ENCODE measurements at places on chromosomes 2 and 18.

DNA sequence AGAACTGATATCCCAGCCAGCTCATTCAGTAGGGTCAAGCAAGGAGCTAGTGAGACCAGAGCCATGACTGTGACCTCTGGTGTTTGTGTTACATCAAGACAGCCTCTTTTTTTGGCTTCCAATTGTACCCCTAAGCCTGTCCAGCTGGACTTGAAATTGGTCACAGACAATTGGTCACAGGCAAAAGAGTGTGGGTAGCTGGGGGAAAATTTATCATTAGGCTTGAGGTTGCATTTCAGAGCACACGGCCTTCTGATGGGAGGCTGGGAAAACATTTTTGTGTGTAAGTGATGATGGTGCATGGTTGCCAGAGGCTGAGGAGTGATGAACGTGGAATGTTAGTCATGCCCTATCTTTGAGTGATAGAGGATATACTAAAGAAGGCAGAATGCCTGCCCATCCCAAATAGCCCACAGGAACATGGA, 285.1 kb upstream of the SLC14A2 start:
- DNase-seq, result no peak

- no peak for DNase-seq
Observed at GRCh38 chr2:230053753-230054478, 14.8 kb downstream of the SLC16A14 start.

- no peak for DNase-seq
Observed at GRCh38 chr2:167729911-167730310, 517.5 kb downstream of the STK39 start.

- DNase-seq, result no peak
Observed at GRCh38 chr2:239267288-239267951, 133.4 kb downstream of the HDAC4 start.

GRCh38 chr18:72056171-72056570, 488.0 kb downstream of the CBLN2 start:
- DNase-seq, result no peak

- no peak for DNase-seq
Observed at GRCh38 chr2:98419977-98420725, 24.5 kb upstream of the INPP4A start.

- DNase-seq, result no peak
Observed at GRCh38 chr2:158484892-158485556, 28.3 kb downstream of the PKP4 start.

DNA sequence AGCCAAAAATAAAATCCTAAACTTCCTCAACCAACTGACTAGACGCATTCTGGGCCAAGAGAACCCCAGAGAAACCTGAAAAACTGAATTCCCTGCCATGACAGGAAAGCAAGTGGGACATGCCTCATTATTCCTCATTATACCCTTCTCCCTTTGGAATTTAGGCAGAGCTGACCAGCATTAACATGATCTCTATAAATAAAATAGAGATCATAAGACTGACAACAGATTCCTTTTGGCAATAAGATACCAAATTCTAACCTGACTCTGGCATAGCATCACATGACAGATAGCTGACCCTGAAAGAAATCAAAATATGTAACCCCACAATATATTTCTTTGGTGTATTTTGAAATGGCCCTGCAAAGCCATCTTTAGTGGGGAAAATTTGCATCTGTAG, 277.8 kb upstream of the SLC14A2 start:
- no peak for DNase-seq

DNA sequence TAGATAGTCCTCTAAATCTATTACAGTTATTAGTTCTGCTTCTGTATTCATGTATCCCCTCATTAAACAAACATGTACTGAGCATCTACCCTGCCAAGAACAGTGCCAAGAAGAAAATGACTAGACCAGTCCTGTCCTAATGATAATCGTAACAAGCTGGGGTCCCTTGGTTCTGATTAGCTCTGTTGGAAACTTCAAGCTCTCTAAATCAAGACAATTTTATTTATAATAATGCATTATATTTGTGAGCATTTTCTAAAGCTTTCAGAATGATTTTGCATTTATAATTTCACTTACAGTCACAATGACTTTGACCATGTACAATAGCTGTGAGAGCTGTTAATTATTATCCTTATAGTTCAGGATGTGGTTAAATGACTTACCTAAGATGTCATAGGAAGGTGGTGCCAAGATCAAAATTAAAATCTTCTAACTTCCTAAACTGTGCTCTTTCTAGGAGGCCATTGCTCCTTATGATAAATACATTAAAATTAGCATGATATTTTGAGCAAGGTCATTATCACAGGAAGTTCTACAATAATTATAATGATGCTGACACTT, 336.5 kb upstream of the SLC39A10 start:
- no peak for DNase-seq

DNA sequence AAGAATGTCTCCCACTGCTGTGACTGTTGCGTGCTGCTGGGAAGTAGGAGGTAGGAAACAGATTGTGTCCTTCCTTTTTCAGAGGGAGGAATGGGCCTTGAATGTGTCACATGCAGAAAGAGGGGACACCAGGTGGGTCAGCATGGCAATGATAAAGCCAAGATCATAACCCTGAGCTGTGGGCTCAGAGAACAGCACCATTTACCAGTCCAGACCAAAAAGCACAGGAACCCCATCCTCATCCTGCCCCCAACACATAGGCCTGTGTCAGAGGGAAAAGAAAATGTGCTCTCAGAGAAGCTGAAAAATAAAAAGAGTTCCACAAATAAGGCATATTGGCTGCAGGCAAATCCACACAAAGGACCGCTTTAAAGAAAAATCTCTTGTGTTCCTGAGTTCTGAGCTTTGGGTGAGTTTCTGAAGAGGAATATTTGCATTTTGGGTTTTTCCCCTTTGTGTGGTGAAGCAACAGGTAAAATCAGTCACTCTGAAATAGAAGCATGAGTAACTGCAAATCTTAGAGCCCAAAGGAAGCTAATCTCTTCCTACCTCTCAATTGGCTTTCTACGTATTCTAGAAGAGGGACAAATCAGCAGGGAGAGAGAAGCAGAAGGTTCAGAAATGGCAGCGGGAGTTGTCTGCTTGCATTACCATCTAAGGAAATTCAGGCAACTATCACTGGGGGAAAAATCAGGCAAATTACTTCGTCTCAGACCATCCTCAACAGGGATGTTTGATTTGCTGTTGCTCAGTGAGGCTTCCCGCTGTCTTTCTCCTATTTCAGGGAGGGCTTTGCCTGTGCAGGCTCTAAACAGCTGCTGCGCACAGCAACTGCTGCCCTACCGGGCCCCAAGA, 106.8 kb downstream of the BCL11A start:
- no peak for DNase-seq

DNA sequence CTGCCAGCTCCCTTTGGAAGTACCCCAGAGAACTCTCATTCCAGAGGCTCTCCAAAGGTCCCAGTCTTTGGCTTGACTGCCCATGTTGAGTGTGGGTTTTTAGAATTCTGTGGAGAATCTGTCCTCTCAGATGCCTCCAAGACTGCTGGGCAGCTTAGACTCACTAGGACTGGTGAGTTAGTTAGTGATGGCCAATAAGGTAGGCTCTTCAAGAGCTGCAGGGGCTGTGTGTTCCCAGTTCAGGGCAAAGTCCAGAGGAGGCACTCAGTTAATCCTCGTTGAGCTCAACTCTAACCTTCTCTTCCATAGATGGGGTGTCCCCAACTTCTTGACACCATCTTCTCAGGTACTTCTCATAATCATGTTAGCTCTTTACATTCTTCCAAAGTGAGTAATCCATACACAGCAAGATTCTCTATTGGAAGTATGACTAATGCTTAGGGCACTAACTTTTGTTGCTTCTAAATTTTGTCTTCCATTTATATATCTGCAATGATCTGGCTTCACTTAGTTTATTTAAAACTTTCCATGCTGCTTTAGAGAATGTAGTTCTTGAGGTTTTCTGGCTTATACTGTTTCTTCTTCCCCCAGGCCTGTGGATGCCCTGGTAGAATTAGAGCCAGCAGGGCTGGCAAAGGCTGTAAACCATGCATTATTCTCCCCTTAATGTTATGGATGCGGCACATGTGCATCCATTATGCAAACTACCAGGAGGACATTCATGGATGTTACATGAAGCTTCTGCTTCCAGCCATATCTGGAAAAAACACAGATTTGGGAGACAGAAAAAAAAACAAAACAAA, 88.9 kb downstream of the POLE4 start:
- DNase-seq, result no peak

GRCh38 chr2:25131567-25132298, 36.6 kb downstream of the POMC start:
- DNase-seq, result no peak

- DNase-seq, result no peak
Observed at GRCh38 chr2:48346124-48346536, 183.8 kb upstream of the STON1 start.

DNA sequence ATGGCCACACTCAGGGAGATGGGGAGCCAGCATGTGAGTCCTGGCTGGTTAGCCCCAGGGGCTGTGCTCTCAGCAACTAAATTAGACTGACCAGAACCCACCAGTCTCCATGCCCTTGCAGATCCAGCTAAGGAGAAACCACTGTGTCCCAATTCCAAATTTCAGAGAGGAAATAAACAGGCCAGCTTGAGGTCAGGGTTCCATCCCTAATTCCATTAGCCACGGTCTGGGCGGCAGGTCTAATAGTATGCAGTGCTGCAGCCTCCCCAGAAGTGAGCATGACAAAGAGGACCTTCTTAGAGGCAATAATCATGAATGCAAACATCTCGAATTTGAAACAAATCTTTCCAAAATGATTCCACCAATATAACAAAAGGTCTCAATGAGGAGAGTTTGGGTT, 671.2 kb downstream of the BCL11A start:
- DNase-seq, result no peak

DNA sequence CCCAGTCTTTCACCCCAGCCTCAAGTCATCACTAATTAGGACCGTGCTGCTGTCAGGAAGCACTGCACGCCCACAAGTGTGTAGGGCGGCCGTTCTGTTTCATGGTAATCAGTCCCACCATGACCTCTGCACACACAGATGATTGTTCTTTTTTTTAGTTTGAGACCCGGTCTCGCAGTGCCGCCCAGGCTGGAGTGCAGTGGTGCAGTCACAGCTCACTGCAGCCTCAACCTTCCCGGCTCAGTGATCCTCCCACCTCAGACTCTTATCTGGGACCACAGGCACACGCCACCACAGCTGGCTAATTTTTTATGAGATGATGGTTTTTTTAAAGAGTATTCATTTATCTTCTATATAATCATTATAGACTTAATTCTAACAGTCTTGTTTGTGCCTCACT, 1.8 kb upstream of the IAH1 start:
- no peak for DNase-seq

DNA sequence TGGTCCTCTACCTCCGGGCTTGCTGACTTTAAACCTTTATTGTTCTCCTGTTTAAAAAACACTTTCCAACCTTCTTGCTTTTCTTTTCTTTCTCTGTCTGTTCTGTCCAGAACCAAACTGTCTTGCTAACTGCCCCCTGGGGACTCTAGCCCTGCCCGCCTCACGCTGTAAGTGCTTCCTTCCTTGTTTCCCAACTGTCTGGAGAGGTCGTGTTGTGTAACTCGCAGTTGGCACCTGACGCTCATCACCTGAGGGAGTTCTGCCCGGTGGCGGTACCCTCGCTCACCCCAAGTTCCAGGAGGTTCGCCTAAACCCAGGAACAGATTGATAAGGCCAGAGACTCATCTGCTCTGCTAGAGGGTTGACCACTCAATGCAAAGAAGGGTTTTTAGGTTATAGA, 123.4 kb downstream of the MTCL1 start:
- no peak for DNase-seq

DNA sequence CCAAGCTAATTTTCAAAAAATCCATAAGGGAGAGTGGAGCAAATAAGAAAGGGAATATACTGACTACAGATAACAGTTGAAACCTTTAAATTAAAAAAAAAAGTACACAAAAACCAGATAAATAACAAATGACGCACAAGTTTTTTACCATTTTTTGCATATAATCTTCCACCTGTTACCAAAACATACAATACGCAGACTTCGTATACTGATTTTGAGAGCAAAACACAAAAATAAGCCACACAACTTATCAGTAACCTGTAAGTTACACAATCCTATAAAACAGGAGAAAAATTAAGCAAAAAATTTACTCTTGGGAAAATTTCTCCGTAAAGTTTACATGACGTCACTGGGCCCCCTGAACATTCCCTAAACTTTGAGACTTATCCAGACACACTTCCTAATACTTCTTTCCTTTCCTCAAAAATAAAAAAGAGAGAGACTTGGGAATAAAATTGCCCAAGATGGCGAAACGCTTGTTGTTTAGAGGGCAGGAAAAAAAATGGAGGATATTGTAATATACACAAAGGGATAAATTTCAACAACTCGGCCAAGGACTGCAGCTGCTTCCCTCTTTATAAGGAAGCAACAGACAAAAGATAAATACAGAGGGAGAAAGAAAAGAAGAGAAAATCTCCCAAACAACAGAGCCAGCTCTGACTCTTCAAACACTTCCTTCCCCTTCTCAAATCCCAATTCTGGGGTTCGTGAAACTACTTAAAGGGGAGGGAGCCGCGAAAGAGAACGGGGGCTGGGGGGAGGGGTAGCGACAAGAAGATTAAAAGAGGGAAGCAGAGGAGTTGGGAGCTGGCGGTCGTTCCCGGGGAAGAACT, 1.6 kb downstream of the BAZ2B start:
- DNase-seq, result peak; percentile 87

DNA sequence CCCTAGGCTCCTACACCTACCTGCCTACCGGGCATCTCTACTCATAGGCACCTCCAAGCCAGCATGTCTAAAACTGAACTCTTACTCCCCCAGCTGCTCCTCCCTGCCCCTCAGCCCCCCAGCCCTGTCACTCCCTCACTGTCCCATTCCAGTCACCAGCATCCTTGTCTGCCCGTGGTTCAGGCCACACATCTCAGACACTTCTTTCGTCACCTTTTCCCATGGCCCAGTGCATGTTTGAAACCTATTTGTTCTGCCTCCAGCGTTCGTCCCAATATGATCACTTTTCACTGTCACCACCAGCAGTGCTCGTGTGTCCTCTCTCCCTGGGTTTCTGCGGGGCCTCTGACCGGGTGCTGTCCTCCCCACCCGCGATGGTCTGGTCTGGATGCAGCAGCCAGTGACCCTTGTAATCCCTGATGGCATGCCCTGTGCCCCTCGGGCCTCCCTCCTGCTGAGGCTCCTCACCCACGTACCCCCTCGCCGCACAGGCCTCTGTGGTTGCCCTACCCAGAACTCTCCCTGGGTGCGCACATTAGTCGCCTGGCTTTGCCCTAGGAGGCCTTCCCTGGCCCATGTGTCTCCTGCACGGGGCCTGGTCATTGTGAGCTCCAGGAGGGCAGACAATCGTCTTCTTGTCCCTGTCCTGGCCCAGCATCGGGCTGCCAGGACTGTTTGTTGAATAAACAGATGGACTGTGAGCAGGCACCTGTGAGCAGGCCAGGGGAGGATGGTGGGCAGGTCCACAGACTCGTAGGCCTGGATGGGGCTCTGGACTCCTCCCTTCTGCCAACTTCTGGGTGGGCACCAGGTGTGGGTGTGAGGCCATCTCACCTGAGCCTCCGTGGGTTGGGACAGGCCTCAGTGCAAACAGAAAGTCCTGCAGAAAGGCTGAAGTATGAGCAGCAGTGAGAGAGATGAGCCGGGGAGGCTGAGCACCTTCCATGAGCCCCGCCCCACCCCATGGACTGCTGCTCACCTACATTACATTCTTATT, 15.5 kb downstream of the LDLRAD4 start:
- no peak for DNase-seq

All from NCI-H2029 treated with DMSO at 0.1 percent for 48 hours (cell line).